ENCODE measurements at places on chromosomes 16 and 17.

- DNase-seq = no peak
These were observed 37.2 kb upstream of the ULK2 start for GRCh38 chr17:19904924-19905323.

DNA sequence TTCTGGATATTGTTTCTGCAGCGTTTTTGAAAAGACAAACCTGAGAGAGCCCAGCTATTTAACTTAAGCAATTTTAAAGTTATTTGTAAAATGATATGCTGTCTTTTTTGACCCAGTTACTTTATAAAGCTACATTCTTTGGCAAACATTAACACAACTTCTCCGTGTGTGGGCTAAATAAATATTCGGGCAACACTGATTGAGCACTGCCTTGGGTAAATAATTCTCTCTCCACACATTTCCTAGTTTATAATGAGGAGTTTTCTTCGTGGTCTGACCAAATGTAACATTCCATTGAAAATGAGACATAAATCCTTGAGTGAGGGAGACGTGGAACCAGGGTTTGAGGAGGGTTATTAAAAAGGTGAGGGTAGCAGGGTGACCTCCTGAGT, 142.8 kb downstream of the WWOX start:
- peak; percentile 18 for DNase-seq

- DNase-seq = no peak
These were observed 14.9 kb downstream of the KRT33A start for GRCh38 chr17:41335747-41336146.

GRCh38 chr17:47678196-47678595, 15.8 kb upstream of the TBKBP1 start:
- DNase-seq = no peak

GRCh38 chr17:31093866-31094599, 744 bp upstream of the NF1 start:
- no peak for DNase-seq

DNA sequence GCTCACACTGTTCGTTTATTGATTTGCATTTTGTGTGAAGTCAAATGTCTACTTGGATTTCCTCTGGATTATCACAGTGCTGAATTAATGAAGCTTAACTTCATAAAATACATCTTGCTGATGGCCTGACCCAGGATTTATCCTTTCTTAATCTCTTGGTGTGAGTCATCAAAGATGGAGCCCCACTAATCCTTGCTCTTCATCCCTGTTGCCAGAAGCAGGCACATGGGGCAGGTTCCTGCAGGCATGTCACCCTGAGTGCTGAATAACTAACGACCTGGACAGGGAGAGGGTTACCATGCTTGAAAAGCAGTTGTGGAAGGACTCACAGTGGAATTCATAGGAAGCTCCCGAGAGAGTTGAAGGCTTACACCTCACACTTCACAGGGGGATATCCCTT, 56.0 kb upstream of the FA2H start:
- DNase-seq = no peak

DNA sequence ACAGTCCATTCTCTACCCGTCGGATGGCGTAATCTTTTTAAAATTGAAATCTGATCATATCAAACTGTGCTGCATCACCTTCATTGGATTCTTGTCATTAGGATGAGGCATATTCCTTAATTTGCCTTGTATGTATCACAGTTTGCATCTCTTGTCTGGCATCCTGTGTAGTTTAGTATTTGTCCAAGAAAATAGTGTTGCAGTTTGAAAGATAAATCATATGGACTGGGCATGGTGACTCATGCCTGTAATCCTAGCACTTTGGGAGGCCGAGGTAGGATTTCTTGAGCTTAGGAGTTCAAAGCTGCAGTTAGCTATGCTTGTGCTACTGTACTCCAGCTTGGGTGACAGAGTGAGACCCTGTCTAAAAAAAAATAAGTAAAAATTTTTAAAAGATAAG, 5.8 kb upstream of the RSL1D1 start:
- DNase-seq = peak; percentile 15

DNA sequence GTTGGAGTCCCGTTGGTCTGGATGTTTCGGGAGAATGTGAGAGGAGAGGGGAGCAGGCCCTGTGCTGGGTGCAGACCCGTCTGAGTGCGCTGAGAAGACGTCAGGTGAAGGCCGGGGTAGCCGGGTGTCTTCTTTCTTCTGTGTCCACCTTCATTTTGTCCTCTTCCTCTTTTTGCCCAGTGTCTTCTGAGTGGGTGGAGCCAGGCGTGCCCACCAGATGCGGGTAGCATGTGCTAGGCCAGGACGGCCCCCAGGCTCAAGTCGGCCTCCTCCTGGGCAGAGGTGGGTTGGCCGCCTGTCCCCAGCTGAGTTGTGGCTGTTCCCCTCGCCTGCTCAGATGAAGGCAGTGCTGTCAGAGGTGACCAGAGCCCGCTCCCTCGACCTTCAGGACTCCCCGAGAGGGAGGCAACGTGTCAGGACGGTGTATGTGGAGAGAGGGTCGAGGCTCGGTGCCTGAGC, 3.5 kb downstream of the METRNL start:
- no peak for DNase-seq

GRCh38 chr16:24747441-24747840, 18.0 kb downstream of the TNRC6A start:
- DNase-seq = no peak

GRCh38 chr17:65230040-65230439, 92.9 kb downstream of the RGS9 start:
- no peak for DNase-seq

GRCh38 chr16:55775857-55776256, 57.0 kb downstream of the CES1 start:
- DNase-seq = no peak

DNA sequence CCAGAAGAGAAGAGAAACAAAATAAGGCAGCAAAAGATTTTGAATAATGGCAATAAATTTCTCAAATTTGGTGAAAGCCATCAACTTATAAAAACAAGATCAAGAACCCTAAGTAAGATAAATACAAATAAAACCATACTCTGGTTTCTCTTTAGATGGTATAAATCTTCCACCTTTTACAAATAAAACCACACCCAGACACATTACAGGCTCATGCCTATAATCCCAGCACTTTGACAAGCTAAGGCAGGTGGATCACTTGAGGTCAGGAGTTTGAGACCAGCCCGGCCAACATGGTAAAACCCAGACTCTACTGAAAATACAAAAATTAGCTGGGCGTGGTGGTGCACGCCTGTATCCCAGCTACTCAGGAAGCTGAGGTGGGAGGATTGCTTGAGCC, 43.8 kb downstream of the TTLL6 start:
- no peak for DNase-seq
